ENCODE measurements at places on chromosomes 7 and 10.

GRCh38 chr10:73097305-73097670 is 622 bp upstream of the P4HA1 start:
- DNase-seq = no peak

DNA sequence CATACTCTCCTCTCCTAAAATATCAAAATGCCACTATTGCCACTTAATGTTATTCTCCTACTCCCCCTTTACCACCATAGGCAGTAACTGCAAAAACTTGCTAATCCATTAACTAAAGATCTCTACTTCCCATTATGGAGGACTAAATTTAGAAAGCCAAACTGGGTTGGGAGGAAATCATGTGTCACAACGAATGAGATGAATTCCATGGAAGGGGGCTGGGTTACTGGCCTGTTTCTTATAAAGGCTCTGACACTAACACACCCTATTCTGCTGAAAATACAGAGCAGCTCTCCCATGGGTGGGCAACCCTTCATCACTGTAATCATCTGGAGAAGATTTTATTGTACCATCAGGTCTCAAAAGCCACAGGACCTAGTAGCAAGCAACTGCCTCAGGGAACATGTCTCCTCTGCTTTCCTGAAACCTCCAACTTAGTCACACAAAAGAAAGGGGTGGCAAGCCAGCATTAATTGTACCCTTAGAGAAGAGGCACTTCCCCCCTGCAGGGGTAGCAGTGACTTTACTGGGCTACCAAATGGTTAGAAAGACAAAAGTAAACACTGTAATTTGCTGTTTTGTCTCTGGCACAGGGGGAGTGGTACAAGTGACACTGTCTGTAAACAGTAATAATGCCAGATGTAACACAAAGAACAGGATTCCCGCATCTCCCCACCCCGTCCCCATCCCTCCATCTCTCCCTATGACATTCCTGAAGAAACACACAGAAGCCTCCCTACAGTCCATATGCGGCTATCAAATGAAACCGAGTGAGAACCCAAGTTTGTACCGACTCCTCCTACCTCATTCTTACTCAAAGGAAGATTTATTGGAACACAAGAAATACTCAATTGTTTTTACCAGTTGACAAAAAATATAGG is 81.6 kb downstream of the ARMH3 start:
- no peak for DNase-seq

DNA sequence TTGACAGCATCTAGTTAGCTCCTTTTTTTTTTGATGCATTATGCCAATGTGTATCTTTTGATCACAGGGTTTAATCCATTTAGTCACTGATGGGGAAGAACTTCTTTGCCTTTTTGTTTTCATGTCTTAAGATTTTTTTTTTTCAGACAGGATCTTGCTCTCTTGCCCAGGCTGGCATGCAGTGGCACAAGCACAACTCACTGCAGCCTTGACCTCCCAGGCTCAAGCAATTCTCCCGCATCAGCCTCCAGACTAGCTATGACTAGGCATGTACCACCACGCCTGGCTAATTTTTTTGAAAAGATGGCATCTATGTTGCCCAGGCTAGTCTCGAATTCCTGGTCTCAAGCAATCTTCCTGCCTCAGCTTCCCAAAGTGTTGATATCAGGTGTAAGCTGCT is 46.4 kb upstream of the PLA2G12B start:
- DNase-seq = no peak

GRCh38 chr7:31311552-31311951 is 29.0 kb downstream of the NEUROD6 start:
- no peak for DNase-seq

DNA sequence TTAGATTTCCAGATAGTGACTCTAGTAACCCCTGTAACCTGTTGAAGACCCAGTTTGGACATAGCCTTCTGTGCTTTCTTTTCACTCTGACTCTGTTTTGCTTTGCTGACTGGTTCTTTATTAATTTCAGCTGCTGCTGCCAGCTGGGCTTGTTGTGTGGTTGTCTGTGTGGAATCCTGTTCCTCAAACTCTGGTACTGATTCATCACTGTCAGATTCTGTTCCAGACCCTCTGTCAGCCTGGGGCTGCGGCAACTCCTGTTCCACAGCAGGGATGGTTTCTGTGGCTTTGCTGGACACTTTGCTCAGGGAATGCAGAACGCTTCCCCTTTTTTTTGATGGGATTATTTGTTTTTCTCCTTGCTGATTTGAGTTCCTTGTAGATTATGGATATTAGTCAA is 104.9 kb downstream of the SEC23IP start:
- DNase-seq = no peak

All from stimulated activated CD4-positive, alpha-beta T cell treated with anti-CD3 and anti-CD28 coated beads, Interleukin-15, amount 100 ng/mL, for 24 hours (primary cell).